Anterior cingulate cortex (tissue), 58 donors: ENCODE measurements at places on chromosomes 2 and 18.

DNA sequence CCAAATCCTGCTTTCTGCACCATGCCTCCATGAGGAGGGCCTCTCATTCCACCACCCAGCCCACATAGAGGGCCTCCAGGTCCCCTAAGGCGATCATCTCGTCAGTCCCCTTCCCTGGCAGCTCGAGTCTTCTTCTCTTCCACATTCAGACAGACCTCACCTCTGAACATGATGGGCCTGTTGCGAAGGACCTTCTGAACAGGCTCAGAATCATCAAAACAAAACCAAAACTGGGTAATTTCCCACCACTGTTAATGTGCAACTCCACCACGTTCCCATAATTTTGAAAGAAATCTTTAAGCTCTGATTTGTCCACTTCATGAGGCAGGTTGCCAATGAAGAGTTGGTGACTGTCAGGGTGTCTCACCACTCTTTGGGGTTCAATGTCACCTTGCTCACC, 20.4 kb downstream of the ZRANB3 start:
- DNase-seq: no peak

GRCh38 chr2:96866986-96867755, 2.7 kb downstream of the SEMA4C start:
- no peak for DNase-seq

DNA sequence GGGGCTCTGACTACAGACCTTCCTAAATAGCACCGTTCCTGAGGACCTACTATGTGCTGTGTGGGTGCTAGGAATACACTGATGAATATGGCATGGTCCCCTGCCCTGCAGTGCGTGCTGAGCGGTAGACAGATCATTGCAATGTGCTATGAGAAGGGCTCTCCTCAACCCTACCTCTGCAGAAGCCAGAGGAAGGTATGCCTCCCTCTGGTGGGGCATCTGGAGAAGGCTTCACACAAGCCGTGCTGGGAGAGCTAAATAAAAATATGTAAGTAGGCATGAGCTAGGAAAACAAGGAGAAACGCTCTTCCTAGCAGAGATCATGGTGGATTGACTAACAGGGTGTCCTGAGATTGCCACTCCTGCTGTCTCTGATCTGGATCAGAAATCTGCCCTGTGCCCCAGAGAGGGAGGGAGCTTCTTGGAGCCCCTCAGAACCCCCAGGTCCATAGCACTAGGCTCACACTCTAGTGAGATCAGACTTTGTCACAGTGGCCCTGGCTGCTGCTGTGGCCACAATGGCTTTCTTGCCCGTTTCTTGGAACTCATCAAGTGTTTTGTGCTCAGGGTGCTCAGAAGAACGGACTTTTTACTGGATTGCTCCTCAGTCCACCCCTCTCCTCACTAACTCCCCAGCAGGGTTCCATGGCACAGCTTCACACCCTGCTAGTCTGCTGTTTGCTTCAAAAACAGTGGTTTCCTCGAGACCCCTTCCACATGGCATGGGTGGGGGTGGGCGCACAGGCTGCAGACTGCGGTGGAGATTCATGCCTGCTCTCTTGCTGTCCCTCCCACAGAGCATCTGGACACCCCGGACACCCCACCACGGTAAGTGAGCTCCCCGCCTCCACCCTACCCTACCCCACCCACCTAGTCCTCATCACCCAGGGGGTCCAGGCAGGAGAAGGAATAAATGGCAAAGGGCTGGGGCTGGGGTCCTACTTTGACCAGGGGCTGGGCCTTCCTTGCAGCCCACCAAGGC, 14.2 kb downstream of the SIGLEC15 start:
- DNase-seq: no peak

GRCh38 chr2:164554487-164554886, 66.8 kb downstream of the GRB14 start:
- no peak for DNase-seq

DNA sequence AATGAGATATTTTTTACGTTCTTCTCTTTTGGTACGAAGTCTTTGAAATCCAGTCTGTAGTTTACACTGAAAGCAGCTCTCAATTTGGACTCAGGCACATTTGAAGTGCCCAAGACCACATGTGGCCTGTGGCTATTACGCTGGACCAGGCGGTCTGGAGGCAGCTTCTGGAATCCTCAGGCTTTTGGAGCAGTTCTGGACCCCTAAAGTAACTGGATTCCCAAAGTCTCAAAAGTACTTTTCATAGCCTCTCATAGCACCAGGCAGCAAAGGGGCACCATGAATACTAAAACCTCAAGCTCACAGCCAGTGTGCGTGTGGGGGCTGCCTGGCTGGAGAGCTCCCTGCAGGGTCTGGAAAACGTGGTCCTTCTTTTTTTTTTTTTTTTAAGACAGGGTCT, 119.0 kb downstream of the SMAD7 start:
- DNase-seq: no peak

DNA sequence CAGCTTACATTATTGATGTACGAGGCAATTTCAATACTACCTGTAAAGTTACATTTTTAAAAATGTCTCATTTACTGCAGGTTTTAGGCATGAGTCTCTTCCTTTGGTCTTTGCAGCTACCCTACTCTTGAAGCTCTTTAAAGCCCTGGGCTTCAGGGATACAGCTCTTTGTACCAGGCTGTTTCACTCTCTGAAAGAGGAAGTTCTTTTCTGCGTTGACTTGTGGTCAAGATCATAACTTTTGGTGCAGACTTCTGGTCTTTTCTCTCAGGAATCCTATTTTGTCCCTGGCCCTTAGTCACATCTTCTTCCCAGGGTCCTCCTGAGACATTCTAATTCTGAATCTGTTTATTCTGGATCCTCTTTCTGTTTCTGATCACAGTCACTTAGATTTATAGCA, 16.6 kb upstream of the HRH4 start:
- DNase-seq: no peak

GRCh38 chr2:225889452-225889851, 489.9 kb downstream of the NYAP2 start:
- DNase-seq: no peak

DNA sequence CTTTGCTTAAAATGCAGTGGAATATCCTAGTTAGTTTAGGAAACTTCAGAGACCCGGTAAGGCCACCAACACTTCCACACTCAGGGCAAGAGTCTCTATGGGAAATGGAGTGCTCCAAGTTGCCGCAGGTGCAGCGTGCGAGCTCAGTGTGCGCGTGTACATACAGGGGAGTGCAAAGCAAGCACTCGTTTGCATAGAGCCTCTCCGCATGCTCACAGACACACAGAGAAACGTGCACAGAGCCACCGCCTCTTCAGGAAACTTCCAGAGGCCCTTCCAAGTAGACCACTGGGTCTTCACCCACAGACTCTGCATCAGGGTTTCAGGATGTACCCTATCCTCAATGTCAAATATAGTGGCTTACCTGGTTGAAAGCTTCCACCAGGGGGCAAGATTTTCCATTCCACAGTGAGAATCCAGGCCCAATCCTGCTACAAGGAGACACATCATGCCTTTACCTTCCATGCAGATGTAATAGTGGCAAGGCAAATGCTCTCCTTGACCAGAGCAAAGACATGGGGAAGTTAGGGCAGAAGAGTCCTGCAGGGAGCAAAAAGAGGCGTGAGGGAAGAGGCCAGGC, 513.0 kb upstream of the MYT1L start:
- DNase-seq: no peak

- DNase-seq: no peak
Measured at GRCh38 chr2:88857951-88858411, 166.5 kb downstream of the RPIA start.

GRCh38 chr18:36471393-36471792, 173.9 kb downstream of the FHOD3 start:
- DNase-seq: no peak

DNA sequence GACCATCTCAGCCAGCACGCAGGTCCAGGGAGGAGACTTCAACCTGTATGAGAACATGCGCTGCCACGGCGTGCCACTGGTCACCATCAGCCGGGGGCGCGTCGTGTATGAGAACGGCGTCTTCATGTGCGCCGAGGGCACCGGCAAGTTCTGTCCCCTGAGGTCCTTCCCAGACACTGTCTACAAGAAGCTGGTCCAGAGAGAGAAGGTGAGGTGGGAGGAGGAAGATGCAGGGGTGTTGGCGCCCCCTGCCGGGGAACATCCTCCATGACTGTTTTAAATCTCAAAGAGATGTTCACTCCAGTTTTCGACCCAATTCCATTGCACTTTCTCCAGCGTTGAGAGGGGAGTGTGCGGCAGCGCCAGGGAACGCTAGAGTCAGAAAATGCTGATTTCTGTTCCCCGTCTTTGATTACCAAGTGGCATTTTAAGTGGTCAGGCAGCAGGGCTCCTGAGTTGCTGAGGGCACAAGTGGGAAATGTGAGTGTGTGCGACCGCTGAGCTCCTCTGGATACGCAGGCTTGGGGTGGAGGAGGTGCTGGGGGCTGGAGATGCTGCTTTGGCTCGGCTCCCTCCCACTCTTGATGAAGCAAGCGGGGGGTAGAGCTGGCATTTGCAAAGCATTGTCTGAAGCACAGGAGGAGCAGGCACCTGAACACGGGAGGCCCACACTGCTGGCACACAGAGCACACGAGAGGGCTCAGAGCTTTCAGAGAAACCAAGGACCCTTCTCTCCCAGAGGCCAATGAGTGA, 27.7 kb upstream of the MAPRE3 start:
- DNase-seq: peak; percentile 22

DNA sequence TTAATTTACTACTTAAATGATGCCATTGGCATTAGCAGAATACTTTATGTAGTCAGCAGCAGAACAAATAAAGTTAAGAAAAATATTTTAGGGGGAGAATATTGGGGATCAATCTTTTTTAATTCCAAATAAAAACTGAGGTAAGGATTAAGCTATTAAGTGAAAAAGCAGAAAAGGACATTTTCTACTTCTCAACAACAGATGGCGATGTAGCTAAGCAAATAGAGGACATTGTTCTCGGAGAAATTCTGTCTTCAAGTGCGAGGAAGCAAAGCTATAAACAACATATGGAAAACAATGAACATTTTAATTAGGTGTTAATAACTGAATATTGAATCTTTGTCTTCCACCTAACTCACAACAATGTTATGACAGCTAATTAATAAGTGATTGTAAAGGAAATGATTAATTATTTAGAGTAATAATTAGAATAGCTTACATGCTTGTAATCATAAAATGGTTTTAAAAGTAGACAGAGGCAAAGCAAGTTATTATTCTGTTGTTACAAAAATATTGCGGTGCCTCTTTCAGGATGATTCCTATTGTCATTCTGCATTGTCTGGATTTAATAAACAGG, 32.9 kb upstream of the CCDC93 start:
- DNase-seq: no peak

- no peak for DNase-seq
Measured at GRCh38 chr2:182228741-182229140, 198.1 kb downstream of the PDE1A start.

DNA sequence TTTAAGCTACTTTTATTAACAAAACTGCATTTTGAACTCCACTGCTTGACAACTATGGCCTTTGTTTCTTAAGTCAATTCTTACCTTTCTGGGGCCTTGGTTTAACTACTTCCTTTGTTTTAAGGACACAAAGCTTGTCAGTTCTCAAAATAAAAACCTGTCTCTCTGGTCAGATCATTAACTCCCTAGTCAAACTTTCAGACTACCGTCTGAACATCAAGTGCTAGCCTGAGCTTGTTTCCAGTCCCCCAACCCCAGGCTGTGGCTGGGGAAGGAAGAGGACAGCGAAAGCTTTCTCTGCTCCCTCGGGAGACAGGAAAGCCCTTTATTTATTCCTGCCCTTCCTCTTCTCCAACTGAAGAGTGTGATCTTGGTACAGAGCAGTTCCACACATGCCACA, 1.7 kb downstream of the SH3YL1 start:
- DNase-seq: no peak

GRCh38 chr2:17104454-17104853, 413.8 kb downstream of the RAD51AP2 start:
- peak; percentile 24 for DNase-seq

DNA sequence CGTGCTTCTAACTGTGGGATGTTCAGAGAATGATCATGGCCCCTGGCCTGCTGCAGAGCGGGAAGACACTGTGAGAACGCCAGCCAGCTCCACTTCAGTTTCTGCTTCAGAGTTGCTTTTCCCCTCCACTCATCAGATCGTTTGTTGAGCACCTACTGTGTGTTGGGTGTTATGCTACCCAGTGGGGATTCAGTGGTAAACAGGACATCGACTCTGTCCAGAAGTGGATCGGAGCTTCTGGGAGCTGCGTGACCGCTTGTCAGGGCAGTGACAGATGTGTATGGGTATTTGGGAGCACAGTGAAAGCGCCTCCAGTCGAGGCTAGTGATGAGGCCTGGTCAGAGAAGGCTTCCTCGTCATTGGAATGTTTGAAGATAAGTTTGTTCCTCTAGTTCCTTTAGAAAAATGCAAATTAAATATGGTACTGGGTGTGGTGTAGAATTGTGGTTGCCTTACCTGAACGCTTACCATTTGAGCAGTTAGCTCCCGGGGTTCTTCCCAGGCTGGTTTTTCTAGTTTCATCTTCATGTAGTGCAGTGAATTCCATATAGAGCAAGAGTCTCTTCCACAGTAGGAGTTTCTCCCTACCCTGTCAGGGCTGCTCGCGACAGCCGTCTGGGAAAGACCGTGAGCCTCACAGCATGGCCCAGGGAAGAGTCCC, 2.8 kb downstream of the RAB12 start:
- no peak for DNase-seq

GRCh38 chr2:159214325-159214865, 72.1 kb downstream of the WDSUB1 start:
- DNase-seq: no peak

- DNase-seq: no peak
Measured at GRCh38 chr2:188089901-188090300, 201.8 kb upstream of the GULP1 start.

DNA sequence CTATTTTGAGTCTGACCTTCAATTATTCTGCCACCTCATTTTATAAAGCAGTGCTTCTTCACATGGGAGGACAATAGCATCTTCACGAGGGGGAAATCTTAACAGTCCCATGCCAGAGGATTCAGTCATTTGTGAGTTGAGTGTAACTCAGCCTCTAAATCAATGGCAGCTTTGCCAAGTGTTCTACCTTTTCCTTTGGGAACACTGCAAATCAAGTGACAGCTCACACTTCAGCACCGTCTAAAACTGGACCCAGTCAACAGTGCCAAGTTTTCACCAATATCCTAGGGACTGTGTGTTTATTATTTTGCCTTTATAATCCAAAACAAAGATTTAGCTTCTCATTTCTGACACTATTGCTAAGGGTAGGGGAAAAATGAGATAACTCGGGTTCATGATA, 133.6 kb downstream of the FIGN start:
- no peak for DNase-seq

DNA sequence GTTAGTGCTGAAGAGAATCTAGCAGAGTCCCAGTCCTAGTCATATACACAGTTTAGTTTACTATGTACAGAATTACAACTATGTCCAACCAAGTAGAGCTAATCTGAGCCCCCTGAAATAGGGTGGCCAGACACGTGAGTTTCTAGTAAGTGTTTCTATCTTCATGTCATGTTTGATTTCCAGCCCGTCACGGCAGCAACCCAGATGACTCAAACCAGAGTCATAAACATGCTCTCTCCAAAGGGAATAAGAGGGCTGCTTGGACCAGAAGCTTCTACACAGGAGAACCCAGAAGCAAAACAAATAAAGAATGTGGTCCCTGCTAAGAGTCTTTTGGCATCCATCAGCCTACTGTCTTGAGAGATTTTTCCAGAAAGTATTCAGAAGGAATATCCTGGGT, 64.9 kb upstream of the WIPF1 start:
- no peak for DNase-seq

GRCh38 chr2:177735318-177735803, 337.2 kb downstream of the PDE11A start:
- DNase-seq: no peak
